GM04504 (cell line): ENCODE measurements at places on chromosomes 1 and 21.

GRCh38 chr1:204084247-204084772 is 11.4 kb downstream of the SOX13 start:
- no peak for DNase-seq

GRCh38 chr1:51019811-51020210 is 49.8 kb downstream of the CDKN2C start:
- peak; percentile 57 for DNase-seq

GRCh38 chr1:100626397-100626796 is 88.5 kb downstream of the GPR88 start:
- no peak for DNase-seq

DNA sequence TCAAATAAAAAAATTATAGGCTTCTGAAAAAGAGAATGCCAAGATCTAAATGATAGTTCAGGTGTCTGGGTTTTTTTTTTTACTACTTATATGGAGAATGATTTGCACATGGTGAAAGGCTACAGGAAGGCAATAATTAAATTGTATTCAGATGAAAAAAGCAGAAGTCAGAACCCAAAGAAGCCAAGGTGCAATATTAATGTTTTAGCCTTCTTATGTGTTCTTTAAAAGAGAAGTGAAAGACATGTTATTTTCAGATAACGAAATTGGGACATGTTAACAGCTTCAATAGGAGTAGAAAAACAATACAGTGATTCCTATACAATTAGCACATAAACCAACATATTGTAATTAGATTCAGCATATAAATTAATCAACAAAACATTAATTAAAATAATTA is 452.9 kb upstream of the PRMT6 start:
- DNase-seq = no peak

DNA sequence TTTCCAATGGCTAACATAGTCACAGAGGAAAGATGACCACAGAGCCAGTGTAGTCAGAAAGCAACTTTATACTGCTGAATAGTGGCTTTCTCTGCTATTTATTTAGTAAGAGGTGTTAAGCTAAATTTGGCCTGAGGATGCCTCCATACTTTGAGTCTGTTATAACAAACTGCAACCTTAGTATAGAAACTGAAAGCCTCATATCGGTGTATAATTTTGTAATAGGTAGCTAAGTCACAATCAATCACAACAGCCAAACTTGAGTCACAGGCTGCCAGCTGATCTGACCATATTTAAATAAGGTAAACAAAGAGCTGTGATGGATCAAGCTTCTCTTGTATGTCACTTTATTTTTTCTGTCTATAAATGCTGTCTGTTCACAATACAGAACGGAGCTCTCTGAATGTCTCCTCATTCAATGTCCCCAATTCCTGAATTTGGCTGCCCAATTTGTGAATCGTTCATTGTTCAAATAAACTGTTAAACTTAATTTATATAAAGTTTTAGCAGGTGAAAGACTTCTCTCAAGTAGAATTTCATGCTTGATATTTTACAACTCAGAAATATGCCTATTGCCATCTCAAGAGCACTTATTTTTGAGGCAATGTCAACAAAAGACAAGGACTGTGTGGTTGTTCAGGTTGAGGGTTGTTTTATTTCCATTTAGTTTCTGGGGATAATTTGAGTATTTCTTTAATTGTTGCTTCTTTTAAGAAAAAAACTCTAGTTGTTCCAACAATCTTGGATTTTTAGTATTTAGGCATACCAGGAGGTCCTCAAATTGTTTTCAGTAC is 339.7 kb upstream of the B3GALT2 start:
- no peak for DNase-seq
